ENCODE measurements at places on chromosomes 7 and 10. TPM values are rescaled to one million over a fixed set of nuclear protein-coding genes. Genes with fewer than 3 reads are reported as not detected.

The SPRN gene
- 0.32 TPM for polyA plus RNA-seq

The PTPRE gene
- polyA plus RNA-seq, result 4.7 TPM

The ADRA2A gene
- 18.9 TPM for polyA plus RNA-seq

The HSPA12A gene
- polyA plus RNA-seq, result 5.6 TPM

The HOXA6 gene
- polyA plus RNA-seq, result 3.5 TPM

The PDE1C gene
- 20.1 TPM for polyA plus RNA-seq

The SPDYE5 gene
- polyA plus RNA-seq, result 0.38 TPM

- no peak for DNase-seq
Measured at GRCh38 chr7:134450294-134451000, 8.5 kb downstream of the AKR1B1 start.

DNA sequence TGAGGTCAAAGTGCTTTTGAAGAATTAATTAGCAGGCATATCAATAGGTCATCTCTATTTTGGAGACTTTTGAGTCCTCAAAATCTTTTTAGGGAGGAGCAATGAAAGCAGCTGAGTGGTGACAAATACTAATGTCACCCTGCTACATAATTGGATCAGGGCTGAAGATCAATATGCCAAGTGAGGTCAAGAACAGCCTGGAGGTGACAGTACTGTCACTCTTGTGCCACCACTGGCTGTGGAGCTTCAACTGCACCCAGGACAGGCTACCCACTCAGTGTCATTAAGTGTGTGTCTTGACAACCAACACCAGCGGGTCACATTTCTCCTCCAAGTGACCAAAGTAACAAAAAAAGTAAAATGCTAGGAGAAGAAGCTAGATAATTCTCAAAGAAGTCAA lies 167.8 kb downstream of the DOCK4 start:
- DNase-seq, result no peak

- DNase-seq, result peak; percentile 40
Measured at GRCh38 chr10:27746397-27747095, 927 bp upstream of the MKX start.

GRCh38 chr7:147903536-147904218 lies 686.9 kb upstream of the C7orf33 start:
- DNase-seq, result no peak

- peak; percentile 62 for DNase-seq
Measured at GRCh38 chr7:5693529-5693928, 87.9 kb downstream of the RNF216 start.

- DNase-seq, result no peak
Measured at GRCh38 chr10:47130491-47130890, 169.5 kb upstream of the GDF10 start.

- no peak for DNase-seq
Measured at GRCh38 chr10:43124094-43124521, 14.1 kb upstream of the CSGALNACT2 start.

DNA sequence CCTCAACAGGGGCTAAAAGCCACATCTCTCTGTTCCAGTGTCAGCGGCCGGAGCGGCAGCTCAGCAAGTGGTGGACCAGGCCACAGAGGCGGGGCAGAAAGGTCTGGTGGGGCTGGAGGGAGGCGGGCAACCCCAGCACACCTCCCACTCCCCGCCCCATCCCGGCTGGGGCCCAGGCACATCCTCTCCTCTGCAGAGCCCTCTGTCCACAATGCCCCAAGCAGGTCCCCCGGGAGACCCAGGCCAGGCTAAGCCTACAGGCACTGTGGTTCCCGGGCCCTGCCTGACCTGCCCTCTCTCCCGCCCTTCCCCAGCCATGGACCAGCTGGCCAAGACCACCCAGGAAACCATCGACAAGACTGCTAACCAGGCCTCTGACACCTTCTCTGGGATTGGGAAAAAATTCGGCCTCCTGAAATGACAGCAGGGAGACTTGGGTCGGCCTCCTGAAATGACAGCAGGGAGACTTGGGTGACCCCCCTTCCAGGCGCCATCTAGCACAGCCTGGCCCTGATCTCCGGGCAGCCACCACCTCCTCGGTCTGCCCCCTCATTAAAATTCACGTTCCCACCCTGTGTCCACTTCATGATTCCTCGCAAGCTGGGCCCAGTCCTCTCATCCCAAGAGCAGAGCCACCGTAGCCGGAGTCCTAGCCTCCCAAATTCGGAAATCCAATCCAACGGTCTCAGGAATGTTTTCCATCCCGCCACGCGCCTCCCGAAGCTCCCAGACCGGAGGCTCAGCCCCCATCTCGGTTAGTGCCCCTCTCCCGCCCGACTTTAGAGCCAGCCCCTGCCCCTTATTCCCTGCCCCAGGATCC lies 2.1 kb downstream of the ADIRF start:
- DNase-seq, result peak; percentile 77

GRCh38 chr7:45140827-45141226 lies 16.8 kb upstream of the RAMP3 start:
- DNase-seq, result no peak

GRCh38 chr10:99785646-99786045 lies 3.2 kb downstream of the ABCC2 start:
- no peak for DNase-seq

GRCh38 chr10:125638555-125638954 lies 44.4 kb downstream of the TEX36 start:
- no peak for DNase-seq

DNA sequence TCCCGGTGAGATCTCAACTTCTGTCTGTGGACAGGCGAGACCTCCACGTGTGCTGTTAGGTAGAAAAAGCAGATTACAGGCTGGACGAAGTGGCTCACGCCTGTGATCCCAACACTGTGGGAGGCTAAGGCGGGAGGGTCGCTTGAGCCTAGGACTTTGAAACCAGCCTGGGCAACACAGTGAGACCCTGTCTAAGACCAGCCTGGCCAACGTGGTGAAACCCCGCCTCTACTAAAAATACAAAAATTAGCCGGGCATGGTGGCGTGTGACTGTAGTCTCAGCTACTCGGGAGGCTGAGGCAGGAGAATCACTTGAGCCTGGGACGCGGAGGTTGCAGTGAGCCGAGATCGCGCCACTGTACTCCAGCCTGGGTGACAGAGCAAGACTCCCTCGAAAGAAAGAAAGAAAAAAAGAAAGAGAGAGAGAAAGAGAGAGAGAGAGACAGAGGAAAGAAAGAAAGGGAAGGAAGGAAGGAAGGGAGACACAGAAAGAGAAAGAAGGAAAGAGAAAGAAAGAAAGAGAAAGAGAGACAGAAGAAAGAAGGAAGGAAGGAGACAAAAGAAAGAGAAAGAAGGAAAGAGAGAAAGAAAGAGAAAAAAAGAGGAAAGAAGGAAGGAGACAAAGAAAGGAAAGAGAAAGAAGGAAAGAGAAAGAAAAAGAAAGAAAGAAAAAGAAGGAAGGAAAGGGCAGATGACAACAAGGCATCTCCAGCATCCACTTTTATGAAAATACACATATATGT lies 29.6 kb upstream of the SUN1 start:
- DNase-seq, result no peak

DNA sequence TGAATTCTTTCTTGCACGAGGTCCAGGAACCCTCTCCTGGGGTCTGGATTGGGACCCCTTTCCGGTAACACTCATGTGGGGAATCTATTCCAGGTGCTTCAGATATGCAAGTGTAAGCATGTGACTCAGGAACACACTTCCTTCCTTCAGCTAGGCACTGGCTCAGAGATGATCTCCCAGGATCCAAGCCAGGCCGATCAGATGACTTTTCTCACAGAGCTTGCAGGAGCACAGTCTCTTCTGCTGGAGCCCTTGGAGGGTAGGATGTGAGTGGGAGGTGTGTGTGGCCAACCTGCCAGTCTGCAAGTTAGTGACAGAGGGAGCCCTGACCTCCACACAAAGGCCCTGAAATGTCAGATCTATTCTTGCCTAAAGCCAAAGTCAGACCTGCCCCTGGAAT lies 108.3 kb downstream of the CPXM2 start:
- no peak for DNase-seq
